H1 (cell line): ENCODE measurements at places on chromosomes 5 and 9. TPM values are rescaled to one million over a fixed set of nuclear protein-coding genes. Genes with fewer than 3 reads are reported as not detected.

- no peak for DNase-seq
- no peak overlapping the region for H3K27ac ChIP-seq
- H3K36me3 ChIP-seq = no peaks in the 10 kb centered on the region
- no peaks in the 10 kb centered on the region for H3K4me1 ChIP-seq
- no peak overlapping the region for H3K4me3 ChIP-seq
Observed at GRCh38 chr9:35835766-35836165, 6.7 kb downstream of the TMEM8B start.

- H3K4me1 ChIP-seq = no peaks in the 10 kb centered on the region
- no peaks in the 10 kb centered on the region for H3K36me3 ChIP-seq
- no peak for DNase-seq
- H3K27ac ChIP-seq = no peak overlapping the region
Observed at GRCh38 chr9:86531273-86531970, 177.2 kb upstream of the TUT7 start.

MOB3B gene
- polyA plus RNA-seq = 6.9 and 12.7 TPM in 2 replicates

GRCh38 chr5:61477788-61478187, 145.7 kb downstream of the ZSWIM6 start:
- no peak for DNase-seq
- no peaks in the 10 kb centered on the region for H3K27me3 ChIP-seq
- no peaks in the 10 kb centered on the region; the same call in 1 of the 2 replicates for H3K4me1 ChIP-seq
- no peaks in the 10 kb centered on the region for H3K36me3 ChIP-seq
- H3K27ac ChIP-seq = no peak overlapping the region

ZDHHC11B gene
- 0.29 and 0.57 TPM in 2 replicates for polyA plus RNA-seq

DNA sequence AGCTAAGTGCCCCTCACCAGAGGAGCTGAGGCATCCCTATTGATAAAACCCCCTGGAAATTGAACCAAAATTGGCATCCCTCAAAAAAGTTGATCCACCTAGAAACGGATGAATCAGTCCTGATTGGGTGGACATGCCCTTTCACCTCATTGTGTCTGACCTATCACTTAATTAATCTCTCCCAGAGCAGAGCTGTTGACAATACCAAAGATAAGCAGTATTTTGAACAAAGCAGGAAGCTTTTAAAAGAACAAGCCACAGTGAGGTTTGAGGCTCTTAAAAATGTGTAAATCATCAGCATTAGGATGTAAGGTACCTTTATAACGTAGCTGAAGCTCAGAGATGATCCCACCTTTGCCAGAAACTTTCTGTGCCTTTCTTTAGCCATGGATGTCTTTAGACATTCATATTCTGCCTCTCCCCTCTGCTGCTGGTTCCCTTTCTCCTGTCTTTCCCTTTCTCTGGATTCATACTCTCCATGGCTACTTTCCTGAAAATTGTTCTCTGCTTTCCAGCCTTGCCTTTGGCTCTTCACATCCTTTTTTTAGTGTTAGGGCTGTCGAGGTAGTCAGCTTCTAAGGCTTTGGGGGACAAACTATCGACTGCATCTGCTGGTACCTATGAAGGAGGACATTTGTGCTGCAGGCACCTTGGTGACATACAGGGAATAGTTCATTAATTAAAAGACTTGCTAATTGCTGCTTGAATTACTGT, 7.8 kb upstream of the LHX2 start:
- H3K27ac ChIP-seq = no peak overlapping the region
- peaks cover 29% of the 10 kb centered on the region for H3K4me1 ChIP-seq
- H3K27me3 ChIP-seq = peaks cover 94% of the 10 kb centered on the region
- H3K36me3 ChIP-seq = no peaks in the 10 kb centered on the region; the same call in 1 of the 2 replicates
- no peak overlapping the region for H3K4me3 ChIP-seq
- no peak for DNase-seq

ST6GALNAC4 gene
- 34.1 and 49.5 TPM in 2 replicates for polyA plus RNA-seq

GRCh38 chr5:135747824-135748223, 86.6 kb upstream of the SLC25A48 start:
- no peak overlapping the region for H3K27ac ChIP-seq
- H3K27me3 ChIP-seq = no peaks in the 10 kb centered on the region
- H3K4me1 ChIP-seq = no peaks in the 10 kb centered on the region
- H3K36me3 ChIP-seq = no peaks in the 10 kb centered on the region
- no peak overlapping the region for H3K4me3 ChIP-seq

GRCh38 chr5:89686081-89686765, 723.3 kb downstream of the CETN3 start:
- H3K36me3 ChIP-seq = no peaks in the 10 kb centered on the region
- H3K4me3 ChIP-seq = no peak overlapping the region
- DNase-seq = no peak
- no peaks in the 10 kb centered on the region for H3K4me1 ChIP-seq
- H3K27me3 ChIP-seq = no peaks in the 10 kb centered on the region
